Hippocampal formation (tissue), 2 donors: ENCODE measurements at places on chromosomes 4 and X.
A peak's percentile ranks its signal among the peaks of the same experiment; 100 is the strongest.

DNA sequence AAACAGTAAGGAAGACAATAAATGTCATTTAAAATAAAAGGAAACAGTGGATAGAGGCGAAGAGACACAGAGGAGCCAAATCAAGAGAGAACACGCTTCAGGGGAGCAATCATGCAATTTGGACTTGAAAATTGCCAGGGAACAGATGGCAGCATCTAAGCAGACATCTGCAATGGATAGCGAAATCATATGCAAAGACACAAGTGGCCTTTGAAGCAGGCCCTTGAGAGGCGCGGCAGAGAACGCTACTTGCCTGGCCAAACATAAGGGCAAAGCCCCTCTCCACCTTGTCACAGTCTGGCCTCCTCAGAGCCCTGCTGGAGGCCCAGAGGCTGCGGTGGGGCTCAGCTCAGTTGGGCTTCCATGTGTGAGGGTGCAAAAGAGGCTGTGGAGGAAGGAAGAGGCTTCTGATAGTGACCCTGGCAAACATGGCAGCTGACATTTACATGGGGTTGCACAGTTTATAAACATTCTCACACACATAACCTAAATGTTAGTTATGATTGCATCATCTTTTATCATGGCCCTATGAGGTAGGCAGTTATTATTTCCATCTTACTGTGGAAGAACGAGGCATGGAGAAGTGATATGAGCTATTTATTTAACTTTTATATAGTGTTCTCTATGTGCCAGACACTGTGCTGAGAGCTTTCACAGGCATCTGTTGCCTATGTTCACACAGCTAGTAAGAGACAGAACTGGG lies 18.3 kb downstream of the ADGRG4 start:
- DNase-seq = no peak

DNA sequence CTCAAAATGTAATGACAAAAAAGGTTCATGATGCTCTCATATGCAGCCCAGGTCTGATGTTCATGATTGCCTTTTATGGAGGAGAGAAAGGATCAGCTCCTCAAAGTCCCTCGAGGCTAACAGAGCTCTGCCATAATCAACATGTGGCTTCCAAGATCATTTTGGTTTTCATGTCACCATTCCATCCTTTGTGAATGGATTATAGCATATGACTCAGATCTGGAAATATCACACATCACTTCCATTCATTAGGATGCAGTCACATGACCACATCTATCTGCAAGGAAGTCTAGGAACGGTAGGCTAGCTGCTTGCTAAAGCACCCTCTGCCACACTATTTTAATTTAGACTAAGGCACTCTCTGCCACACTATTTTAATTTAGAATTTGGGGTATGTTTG lies 77.6 kb downstream of the COX18 start:
- DNase-seq = no peak

DNA sequence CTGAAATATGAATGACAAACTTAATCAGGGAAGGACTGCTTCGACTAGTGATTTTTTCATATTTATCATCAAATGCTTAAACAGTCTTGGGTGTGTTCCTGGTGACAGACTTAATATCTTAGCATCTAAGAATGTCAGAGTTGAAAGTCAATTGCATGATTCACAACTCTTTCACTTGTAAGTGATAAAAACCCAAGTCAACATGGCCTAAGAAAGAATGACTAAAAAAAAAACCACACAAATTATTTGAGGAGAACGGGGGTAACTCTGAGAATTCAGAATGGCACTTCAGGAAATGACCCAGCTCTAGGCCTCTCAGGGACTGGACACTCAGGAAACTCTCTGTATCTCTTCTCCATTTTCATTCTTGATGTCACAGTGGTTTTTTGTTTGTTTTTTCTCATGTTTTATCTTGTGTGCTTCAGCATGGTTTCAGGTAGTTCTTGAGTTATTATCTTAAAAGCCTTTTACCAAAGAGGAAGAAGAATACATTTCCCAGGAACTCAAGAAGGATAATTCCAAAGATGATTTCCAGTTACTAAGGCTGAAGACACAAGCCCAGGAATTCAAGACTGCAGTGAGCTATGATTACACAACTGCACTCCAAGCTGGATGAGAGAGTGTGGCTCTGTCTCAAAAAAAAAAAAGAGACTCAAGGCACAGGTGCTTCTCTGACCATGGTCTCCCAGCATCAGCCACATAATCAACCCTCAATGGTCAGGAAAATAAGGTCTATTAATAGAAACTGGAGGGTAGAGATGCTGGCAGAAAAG lies 1697.8 kb upstream of the IGFBP7 start:
- DNase-seq = no peak

DNA sequence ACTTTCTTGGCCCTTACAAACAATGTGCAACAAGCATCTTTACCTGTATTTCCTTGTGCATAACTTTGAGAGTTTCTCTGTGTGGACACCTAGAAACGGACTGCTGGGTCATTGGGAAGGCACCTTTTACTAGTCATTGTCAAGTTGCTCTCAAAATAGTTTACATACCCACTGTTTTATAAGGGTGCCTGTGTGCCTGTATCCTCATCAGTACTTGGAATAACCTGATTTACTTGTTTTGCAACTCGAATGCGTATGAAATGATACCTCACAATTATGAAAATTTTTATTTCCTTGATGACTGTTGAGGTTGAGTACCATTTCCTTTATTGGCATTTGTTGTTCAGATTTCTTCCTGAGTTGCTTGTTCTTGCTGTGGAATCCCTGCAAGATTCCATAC lies 150.8 kb downstream of the STIM2 start:
- no peak for DNase-seq

DNA sequence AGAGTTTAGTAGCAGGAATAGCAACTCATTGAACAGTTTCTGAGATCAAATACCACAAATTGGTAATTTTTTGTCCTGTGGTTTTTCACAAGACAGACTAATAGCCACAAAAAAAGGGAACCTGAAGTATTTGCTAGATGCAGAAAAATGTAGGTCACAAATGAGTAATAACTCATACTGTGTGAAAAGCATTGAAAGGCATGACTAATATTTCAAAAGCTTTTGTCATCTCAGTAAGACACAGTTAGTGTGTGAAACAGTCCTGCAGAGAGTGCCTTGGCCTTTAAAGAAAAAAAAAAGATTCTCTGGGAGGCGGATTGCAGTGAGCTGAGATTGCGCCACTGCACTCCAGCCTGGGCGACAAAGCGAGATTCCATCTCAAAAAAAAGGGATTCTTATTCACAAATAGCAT lies 31.4 kb upstream of the SLC25A31 start:
- DNase-seq = no peak

DNA sequence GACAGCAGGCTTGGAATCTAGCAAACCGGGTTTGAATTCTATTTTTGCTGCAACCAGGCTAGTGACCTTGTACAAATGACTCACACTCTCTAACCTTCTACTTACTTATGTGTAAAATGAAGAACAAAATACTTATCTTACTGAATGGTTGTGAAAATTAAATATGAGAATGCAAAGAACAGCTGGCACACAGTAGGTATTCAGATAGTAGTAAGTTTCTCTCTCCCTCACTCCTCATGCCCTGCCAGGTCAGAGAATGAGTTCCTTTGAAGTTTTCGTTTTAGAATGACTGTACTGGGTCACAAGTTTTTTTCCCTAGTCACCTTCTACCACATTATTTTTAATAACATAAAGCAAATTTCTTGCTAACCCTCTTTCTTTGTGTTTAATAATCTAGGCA lies 33.0 kb downstream of the CISD2 start:
- no peak for DNase-seq

DNA sequence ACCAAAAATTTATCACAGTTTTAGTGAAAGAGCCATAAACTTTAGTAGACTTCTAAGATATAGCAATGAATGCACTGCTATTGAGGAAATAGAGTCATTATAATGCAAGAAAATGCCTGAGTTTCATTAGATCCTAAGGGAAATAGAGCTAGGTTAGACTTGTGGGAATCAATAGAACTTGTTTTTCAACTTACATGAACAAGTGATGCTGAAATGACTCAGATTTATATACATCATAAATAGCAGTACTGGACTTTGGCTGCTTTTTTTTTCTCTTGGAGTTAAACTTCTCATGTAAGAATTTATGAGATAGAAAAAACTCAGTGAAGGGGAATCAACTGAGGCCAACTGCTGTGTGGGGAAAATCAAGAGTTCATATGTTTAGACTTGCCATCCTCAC lies 216.5 kb upstream of the AADAT start:
- no peak for DNase-seq

GRCh38 chr4:94895081-94895480 lies 137.3 kb downstream of the BMPR1B start:
- no peak for DNase-seq

- no peak for DNase-seq
These were observed 25.0 kb upstream of the PDLIM5 start for GRCh38 chr4:94426783-94427182.

GRCh38 chr4:18942874-18943273 lies 921.3 kb upstream of the LCORL start:
- no peak for DNase-seq

- no peak for DNase-seq
These were observed 20.3 kb downstream of the NPY2R start for GRCh38 chr4:155228713-155229112.

GRCh38 chr4:110754716-110755115 lies 131.8 kb upstream of the PITX2 start:
- DNase-seq = no peak

DNA sequence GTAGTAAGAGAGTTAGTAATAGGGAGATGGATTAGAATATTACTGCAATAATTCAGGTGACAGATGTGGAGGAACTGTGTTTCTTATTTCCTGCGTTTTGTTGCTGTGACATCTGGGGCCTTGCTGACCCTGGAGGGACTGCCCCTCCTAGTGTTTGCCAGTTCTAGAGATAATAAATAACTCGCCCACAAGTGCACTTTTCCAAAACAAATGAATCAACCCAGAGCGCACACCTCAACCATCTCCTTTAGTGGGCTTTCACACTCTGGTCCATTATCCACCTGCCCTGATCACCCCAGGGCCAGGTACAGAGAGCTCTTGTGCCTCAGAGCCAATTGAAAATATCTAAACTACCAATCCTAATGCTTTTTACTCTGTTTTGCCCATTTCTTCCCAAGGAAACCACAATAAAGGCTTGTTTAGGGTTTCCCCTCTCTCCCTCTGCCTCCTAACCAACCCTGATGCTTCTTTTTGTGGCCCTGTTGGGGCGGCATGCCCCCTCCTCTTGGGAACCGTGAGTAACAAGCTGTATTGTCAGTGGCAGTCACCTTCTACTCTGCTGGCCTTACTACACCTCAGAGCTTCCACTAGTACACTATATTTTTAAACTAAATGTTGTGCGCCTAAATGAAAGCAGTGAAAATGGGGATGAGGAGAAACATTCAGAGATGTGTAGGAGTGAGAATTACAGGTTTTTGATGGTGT lies 270.5 kb downstream of the TENM3 start:
- no peak for DNase-seq

- no peak for DNase-seq
These were observed 16.4 kb upstream of the PGRMC2 start for GRCh38 chr4:128303986-128304385.

- DNase-seq = peak; percentile 17
These were observed 67.7 kb upstream of the FAM9A start for GRCh38 chrX:8868906-8869305.

- no peak for DNase-seq
These were observed 39.5 kb downstream of the WDR1 start for GRCh38 chr4:10077076-10077475.

- DNase-seq = no peak
These were observed 137.8 kb downstream of the MID1IP1 start for GRCh38 chrX:38939067-38939466.

- DNase-seq = no peak
These were observed 82.6 kb upstream of the GYPA start for GRCh38 chr4:144223149-144223548.

GRCh38 chr4:121112530-121112929 lies 40.2 kb upstream of the NDNF start:
- no peak for DNase-seq

DNA sequence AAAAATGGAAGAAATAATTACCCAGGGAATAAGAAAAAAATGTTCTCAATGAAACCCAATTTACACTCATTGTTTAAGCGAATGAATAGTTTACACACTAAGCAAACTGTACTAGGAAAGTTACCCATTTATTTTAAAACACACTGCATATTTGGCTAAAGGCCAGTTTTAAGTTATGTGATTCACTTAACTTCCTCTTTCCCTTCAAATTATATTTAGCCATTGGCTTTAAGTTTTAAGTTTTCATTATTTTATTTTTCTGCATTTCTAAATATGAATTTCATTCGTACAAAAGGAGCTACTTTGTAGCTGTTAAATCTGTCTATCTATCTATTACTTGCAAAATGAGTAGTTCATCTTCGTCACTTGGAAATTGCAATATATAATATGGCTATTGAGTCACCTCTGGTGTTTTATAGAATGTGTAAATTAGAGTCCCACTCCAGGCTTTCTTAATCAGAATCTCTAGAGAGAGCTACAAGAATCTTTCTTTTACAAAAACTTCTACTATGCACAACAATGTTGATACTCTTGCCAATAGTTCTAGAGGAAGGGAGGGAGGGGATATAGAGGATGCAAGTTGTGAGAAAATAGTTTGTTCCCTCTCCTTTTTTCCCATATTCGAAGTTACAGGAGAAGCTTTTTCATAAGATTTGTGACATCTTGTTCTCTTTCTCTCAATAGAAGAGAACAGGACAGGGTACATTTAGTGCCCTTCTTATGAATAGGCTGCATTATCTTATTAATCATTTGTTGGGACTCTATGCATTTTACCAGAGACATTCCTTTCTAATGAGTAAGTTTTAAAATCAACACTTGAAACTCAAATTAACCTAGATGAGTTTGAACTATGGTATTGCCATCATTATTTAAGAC lies 41.8 kb downstream of the SULT1B1 start:
- no peak for DNase-seq

- DNase-seq = no peak
These were observed 69.8 kb downstream of the ARHGEF38 start for GRCh38 chr4:105622269-105622668.

DNA sequence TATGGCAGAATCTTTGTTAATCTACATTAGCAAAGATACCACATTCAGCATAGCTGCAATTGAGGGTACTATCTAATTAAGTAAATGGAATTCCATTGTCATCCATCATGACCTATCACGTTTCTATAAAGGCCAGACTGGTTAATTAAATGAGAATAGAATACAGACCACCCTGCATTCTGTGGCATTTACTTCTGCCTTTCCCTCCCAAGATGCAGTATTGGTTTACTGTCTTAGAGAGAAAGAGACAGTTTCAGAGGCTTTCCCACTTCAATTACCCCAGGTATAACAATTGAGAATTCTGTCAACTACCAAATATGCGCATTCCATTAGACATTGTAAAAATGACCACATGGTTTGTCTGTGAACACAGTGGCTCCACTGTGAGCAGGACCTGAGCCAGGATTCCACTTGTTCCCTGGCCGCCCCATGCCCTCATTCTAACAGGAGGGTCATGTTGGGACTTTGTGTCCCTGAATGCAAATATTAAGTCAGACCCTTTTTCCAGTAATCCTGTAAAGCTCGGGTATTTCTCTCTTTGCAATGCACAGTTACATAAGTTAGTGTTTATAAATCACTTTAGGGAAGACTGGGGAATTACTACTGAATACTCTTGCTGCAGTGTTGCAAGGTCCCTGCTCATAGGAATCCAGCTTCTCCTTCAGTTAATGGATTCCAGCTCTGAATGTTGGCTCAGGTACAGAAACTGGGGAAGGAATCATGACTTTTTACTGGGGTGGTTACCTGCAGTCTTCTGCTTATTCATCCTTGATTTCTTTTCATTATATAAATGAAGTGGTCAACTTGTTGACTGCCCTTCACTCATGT lies 261.0 kb downstream of the PDGFC start:
- DNase-seq = no peak
